ENCODE measurements at places on chromosomes 7 and 10.

GRCh38 chr10:60238759-60239100, 150.9 kb downstream of the ANK3 start:
- no peak for DNase-seq

GRCh38 chr10:123507298-123507697, 158.9 kb upstream of the GPR26 start:
- DNase-seq, result no peak

- no peak for DNase-seq
Observed at GRCh38 chr10:110035070-110035921, 27.5 kb downstream of the ADD3 start.

- no peak for DNase-seq
Observed at GRCh38 chr7:55307123-55307916, 57.8 kb upstream of the LANCL2 start.

DNA sequence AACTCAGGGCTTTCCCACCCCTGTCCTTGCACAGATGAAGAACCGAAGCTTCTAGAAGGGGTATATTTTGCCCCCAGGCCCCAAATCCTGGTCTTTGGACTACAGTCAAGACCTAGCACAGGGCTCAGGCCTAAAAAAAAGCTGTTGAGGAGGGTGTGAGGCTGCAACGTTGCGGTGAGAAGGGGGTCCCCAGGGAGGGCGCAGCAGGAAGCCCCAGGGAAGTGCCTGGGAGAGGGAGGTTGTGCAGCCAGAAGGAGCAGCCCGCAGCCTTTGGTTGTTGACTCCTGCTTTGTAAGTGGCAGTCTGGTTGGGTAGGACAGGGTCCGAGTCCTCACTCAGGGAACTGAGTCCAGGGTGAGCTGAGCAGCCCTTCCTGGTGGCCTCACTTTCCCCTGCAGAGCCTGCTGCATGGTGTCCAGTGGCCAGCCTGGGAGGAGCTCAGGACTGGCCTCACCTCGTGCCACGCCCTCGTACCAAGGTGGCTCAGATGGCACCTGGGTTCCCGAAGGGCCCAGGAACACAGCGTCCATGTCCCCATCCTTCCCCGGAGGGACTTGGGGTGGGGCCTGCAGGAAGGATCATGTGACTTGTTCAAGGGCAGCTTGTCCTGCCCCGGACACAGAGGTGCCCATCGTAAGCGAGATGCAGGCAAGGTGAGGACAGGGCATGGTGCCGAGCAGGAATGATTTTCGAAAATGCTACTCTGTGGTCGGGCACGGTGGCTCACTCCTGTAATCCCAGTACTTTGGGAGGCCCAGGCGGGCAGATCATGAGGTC, 166.4 kb upstream of the TNRC18 start:
- no peak for DNase-seq

- DNase-seq, result no peak
Observed at GRCh38 chr10:130227883-130228282, 91.7 kb downstream of the GLRX3 start.

GRCh38 chr7:30867483-30867882, 44.2 kb upstream of the AQP1 start:
- DNase-seq, result no peak

DNA sequence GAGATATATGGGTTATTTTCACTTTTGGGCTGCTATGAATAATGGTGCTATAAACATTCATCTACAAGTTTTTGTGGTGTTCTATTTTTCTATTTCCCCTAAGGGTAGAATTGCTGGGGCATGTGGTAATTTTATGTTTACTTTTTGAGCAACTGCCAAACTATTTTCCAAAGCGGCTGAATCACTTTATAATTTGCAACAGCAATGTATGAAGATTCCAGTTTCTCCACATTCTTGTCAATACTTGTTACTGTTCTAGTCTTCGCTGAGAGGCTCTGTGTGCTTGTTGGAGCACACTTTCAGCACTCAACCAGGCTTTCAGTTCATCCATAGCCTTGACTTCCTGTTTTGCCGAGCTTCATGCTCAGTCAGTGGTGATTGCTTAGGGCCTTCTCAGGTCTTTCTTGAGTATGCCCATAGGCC, 39.0 kb downstream of the ADK start:
- no peak for DNase-seq

All from activated naive CD4-positive, alpha-beta T cell (primary cell).